ENCODE measurements at places on chromosomes 6 and 20.

- no peak for DNase-seq
These were observed 483.8 kb upstream of the FLRT3 start for GRCh38 chr20:14821251-14821650.

- DNase-seq: no peak
These were observed 47.5 kb downstream of the EFCAB8 start for GRCh38 chr20:32906200-32906599.

DNA sequence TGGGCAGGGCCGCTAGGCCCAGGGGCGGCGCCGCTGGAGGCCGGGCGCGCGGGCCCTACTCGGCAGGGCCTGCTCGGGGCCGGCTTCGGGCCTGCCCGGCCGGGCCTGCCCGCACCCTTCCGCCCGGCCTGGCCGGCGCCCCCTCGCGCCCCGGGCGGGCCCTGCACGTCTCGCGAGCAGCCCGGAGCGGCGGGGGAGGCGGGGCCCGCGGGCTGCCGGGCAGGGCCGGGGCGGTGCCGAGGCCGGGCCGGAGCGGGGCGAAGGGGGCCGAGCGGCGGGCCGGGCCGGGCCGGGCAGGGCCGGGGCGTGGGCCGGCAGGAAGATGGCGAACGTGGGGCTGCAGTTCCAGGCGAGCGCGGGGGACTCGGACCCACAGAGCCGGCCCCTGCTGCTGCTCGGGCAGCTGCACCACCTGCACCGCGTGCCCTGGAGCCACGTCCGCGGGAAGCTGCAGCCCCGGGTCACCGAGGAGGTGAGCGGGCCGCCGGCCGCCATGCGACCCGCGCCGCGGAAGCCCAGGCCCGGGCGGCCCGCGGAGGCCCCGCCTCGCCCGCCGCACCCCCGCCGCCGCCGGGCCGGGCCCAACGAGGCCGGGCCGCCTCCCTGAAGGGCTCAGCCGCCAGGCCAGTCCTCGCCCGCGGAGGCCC is at the start of gene NPEPL1:
Gene NPEPL1, plus strand, starts transcription at position 222 of the 647 bp plus-strand sequence. Its CDS starts 101 bp downstream, at position 323.
- DNase-seq: no peak

- DNase-seq: no peak
These were observed 172.1 kb upstream of the PROKR2 start for GRCh38 chr20:5488823-5489222.

DNA sequence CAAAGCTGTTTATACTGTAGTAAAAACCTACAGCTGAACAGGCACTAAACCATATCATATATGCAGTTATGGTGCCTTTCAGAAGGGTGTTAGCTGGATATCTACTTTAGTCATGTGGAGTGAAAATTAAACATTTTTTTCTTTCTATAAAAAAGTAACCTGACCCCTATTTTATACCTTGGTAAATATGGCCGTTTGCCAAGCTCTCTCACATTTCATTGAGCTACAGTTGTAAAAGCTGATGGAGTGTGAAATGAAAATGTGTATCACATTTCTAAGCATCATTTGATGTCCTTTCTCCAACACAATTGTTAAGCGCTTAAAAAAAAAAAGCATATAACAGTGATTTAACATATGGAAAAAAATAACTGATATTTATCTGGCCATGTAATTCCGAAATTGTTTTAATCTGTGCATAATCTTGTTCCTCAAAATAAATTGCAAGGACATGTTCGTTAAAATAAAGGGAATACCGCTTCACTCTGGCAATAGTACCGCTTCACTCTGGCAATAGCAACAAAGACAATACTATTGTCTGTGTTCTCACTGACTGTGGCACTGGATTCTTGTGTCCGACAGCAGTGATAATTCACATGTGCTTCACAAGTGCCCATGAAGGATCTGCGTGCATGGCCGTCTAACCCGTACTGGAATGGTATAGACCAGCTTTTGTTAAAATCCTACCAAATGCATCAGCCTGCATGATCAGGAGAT is 391.8 kb upstream of the SOX4 start:
- no peak for DNase-seq

DNA sequence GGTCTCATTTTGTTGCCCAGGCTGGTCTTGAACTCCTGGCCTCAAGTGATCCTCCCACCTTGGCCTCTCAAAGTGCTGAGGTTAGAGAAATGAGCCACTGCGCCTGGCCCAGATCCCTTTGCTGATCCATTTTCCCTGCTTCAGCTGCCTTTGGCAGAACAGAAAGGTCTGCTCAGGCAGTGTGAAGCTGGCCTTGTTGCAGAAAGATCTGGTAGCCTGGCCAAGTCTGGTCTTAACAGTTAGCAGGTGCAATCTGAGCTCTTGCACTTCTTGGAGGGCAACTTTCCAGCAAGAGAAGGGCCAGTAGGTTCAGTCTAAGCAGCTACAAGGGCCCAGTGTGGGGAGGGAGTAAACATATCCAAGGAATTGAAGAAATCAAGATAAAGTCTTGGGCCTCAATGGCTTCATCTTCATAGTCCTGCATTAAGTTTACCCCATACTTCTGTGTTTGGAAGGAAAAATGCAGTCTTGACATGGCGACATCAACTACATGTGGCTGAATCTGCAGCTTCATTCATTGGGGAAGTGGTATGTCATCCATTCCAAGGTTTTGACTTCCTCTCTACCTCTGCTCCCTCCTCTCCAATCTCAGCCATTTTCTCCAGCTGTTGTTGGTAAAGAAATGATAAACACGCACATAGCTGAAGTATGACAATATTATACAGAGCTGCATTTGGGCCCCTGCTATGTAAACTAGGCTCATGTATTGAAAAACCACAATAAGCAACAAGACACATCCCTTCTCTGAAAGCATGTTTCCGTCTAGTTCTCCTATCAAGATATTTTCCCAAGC is 39.0 kb upstream of the NEDD9 start:
- no peak for DNase-seq

- no peak for DNase-seq
These were observed 2.7 kb upstream of the PAX1 start for GRCh38 chr20:21702553-21703470.

DNA sequence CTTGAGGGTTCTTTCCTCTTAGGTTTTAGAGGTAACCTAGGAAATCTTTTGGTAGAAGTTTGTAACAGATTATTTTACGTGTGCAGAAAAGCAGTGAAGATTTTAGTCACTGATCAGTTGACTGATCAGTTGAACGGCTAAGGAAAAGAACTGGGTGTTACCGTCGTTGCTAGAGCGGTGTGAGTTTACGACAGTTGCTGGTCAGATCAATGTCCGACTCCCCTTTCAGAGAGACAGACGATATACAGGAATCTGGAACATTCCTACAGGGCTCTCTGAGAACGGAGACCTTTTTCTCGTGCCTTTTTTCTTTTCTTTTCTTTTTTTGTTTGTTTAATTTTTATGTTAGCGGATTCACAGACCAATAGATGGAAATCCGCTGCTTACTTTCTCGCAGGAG is 132.1 kb upstream of the ZNF184 start:
- DNase-seq: no peak

GRCh38 chr6:29747688-29748250 is 24.5 kb downstream of the HLA-F start:
- no peak for DNase-seq

- DNase-seq: no peak
These were observed 27.8 kb downstream of the SLC23A2 start for GRCh38 chr20:4973330-4974097.

DNA sequence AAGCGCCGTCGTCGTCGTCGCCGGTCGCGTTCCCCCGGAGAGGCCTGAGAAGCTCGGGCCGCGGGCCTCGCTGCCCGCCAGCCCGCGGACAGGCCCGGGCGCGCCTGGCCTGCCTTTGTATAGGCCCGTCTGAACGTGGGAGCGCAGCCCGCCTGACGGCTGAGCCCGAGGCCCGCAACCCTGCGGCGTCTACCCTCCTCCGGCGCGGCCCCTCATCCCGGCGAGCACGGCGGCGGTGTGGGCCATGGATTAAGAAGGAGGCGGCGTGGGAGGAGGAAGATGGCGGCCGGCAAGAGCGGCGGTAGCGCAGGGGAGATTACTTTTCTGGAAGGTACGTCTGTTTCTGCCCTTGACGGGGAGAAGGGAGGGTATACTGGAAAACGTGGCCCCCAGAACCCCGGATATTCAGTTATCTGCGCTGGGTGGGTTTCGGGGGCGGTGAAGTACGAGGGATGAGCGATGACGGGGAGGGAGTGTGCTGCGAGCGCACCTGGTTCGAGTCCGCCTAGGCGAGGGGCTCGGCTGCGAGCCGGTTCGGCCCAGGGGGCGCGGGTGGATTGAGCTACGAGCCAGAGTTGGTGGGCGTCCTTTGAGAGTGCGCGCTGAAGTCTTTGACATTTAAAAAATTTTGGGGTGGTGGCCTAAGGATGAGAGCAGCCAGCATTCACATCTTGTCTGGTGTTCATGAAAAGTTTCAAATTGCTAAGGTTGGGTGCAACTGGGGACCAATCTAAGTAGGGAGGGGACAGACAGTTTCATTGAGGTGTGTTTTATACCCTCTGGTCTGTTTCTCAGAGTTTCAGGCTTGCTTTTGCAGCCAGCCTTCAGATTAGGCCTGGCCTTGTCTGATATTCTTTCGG is 796 bp downstream of the SENP6 start:
- DNase-seq: no peak

GRCh38 chr6:50791900-50792508 is 26.7 kb upstream of the TFAP2B start:
- DNase-seq: no peak

GRCh38 chr6:116060572-116061283 is at the start of gene FRK:
FRK (minus strand) TSS chr6:116060891; CDS start chr6:116060311, 580 bp downstream.
- no peak for DNase-seq

DNA sequence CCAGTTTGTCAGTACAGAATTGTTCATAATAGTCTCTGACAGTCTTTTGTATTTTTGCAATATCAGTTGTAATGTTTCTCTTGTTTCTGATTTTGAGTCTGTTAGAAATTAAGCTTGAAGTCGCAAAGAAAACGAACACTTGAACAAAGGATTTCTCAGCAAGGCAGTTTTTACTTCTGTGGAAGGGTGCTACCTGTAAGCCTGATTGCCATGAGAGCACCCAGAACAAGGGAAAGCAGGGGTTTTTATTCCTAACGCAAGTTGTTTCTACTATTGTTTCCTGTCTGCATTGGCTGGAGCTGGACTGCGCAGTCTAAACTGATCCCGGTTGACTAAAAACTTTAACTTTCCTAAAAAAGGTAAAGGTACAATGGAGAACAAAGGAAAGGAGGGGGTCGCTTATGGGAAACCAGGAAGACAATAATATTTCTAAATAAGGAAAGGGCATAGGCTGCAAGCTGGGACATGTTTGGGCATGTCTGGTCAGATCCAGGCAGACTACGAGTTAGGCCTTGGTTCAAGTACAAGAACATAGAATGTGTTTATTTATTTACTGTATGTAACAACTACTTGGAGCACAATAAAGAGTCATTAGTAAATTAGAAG is 28.5 kb downstream of the HLA-B start:
- DNase-seq: no peak

DNA sequence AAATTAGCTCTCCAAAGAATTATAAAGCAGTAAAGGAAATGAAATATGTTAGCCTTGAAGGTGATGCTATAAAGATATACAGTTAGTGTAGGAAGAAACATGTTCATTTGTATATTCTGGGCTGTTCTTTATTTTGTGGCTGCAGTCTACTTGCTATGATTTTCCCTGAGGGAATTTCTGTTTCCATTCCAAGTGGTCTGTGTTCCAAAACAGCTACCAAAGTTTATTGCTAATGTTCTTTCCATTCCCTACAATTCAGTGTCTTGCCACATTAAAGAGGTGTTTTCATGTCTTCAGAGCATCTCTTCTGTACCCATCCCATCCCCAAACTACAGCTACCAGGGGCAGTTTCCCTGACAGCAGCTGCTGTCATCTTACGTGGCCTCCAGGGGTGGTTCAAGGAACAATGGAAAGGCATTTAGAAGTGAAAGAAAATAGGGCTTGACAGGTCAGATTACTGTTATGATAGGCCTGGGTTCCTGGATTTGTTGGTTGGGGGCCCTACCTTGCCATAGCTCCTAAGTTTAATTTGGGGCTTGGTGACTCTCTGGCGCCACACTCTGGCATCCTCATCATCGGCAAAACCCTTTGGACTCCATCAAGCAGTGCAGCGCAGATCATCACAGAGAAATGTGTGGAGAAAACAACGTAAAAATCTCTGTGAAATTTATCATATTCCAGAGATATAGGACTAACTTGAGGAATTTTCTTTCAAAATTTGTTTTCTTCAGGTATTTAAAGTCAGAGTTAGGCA is 33.8 kb upstream of the AIG1 start:
- DNase-seq: no peak

- DNase-seq: no peak
These were observed 16.5 kb downstream of the ACTR5 start for GRCh38 chr20:38764567-38765318.

DNA sequence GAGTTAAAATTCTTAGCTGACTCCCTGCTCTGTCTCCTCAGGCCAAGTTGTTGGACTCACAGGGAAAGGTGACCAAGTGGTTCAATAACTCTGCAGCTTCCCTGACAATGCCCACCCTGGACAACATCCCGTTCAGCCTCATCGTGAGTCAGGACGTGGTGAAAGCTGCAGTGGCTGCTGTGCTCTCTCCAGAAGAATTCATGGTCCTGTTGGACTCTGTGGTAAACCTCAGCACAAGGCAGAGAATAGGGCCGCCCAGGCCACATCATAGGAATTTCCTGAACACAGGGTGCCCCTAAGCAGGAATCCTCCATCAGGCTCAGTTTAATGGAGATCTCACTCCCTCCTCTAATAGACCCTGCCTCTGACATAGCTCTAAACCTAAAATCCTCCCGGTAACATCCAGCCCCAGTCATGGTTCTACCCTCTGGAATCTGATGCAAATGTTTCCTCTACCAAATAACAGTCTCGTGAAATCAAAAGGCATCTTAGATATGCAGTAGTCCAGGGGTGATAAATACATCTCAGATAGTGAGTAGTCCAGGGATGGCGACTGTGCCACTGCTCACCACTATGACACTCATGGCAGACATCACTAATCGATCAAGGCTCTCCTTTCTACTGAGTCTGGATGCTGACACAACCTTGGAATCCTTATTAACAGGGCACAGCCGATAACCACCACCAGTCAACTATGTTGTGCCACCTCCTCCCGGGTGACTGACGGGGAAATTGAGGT is 18.3 kb downstream of the BPIFB1 start:
- no peak for DNase-seq

DNA sequence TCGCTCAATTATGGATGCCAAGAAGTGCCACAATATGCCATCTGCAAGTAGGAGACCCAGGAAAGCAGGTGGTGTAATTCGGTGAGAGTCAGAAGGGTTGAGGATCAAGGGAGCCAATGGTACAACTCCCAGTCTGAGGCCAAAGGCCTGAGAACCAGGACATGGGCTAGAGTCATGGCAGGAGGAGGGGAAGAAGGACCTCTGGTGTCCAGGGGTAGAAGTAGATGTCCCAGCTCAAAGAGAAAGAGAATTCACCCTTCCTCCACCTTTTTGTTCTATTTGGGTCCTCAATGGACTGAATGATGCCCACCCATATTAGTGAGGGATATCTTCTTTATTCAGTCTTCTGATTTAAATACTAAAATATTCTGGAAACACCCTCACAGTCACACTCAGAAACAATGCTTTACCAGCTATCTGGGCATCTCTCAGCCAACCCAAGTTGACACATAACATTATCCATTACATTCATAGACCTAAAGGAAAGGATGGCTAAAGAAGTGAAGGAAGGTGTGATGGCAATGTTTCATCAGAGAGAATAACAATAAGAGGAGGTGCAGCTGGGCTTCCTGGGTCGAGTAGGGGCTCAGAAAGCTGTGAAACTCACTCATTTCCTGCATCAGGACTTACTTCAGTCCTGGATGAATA is 21.2 kb upstream of the HLA-DQA1 start:
- DNase-seq: no peak

GRCh38 chr6:158060455-158061360 is 79.0 kb downstream of the SYNJ2 start:
- no peak for DNase-seq

All from cerebellar nuclear complex (tissue), 1 donor.